AG09309 (cell line): ENCODE measurements at places on chromosomes 6 and 20.
A peak's percentile ranks its signal among the peaks of the same experiment; 100 is the strongest.

DNA sequence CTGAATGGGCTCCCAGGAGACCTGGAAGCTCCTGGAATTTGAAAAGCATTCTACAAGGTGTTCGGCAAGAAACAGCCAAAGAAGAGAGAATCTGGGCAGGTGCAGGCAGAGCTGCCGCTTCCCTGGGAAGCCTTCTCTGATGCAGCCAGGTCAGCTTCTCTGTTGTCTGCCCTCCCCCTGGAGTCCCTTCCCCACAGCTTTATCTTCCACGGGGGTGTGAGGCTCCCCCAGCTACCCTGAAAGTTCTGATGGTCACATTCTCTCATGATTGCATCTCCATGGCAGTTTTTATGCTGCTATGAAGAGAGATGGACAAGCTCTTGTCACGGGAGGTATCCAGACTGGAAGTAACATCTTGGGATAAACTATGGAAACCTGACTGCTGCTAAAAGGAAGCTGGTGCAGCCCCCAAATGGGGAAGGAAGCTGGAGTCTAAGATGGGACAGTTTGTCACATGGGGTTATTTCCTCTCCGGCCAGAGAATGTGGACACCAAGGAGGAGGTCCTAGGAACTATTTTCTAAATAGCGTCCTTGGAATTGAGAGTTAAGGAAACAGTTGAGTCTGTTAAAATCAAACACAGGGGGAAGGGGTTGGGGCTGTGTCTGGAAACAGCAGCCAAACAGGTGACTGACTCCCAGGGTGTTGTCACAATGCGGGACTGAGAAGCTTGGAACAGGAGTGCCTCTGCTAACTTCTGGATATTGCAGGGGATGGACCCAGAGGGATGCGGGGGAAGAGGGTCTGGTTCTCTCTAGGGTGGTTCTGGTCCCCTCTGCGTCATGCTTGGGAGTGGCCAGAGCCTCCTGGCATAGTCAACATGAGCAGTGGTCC, 91.1 kb downstream of the ASXL1 start:
- no peak for DNase-seq

GRCh38 chr6:17771609-17772008, 64.9 kb upstream of the NUP153 start:
- no peak for DNase-seq

DNA sequence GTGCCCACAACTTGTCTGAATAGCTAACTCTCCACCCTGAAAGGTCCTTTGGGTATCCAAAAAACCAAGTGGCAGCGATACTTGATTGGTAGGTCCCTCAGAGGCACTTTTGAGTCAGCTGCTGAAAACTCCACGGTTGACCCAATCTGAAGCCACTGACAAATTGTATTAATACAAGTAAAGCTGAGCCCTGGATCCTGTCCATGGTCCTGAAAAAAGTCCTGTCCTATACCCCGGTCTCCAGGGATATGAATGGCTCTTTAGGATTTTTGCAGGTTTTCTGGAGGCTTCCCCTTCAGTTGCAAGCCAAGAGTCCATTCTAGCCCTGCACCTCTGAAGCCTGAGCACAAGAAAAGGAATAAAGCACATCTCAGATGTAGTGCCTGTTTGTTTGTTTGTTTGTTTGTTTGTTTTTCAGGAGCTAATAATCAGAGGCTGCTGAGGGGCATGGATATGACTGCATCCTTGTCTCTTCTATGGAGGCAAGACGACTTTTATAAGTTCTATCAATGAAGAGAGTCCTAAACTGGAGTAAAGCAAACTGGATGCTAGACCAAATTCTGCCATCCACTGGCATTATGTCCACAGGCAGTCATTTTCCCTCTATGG, 1.7 kb upstream of the SLC12A5 start:
- peak; percentile 16 for DNase-seq

DNA sequence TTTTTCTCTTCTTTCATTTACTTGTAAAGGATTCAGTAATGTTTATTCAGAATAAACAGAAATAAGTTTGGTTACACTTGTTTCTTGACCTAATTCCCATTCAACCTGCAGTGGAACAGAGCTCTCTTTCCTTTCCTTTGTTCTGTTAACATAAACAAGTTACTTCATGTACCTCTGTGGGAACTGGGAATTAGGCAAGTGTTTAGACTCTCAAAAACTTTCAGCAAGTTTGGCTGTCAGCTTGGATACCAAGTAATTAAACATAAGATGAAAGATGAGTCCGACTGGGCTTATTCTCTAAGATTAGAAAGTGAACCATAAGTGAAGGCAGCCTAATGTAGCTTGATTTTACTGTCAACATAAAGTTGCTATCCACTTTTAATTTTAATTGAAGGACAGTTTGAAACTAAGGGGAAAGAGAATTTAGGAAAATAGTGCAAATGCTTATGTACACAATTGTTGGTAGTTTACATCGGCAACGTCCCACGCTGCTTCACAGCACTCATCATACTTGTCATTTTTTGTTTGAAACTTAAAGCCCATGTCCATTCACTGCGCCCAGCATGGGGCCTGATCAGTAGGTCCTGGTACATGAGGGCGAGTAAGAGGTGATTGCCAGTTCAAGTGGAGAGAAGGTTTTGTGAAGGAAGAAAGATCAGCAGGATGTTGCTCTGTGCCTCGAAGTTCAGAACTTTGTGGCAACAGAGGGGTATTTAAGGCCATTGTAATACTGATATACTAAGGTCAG, 113.0 kb downstream of the PLEKHG1 start:
- DNase-seq = no peak

GRCh38 chr20:13745784-13746183, 38.9 kb downstream of the ESF1 start:
- no peak for DNase-seq

GRCh38 chr6:128162423-128162822, 261.6 kb upstream of the THEMIS start:
- no peak for DNase-seq

DNA sequence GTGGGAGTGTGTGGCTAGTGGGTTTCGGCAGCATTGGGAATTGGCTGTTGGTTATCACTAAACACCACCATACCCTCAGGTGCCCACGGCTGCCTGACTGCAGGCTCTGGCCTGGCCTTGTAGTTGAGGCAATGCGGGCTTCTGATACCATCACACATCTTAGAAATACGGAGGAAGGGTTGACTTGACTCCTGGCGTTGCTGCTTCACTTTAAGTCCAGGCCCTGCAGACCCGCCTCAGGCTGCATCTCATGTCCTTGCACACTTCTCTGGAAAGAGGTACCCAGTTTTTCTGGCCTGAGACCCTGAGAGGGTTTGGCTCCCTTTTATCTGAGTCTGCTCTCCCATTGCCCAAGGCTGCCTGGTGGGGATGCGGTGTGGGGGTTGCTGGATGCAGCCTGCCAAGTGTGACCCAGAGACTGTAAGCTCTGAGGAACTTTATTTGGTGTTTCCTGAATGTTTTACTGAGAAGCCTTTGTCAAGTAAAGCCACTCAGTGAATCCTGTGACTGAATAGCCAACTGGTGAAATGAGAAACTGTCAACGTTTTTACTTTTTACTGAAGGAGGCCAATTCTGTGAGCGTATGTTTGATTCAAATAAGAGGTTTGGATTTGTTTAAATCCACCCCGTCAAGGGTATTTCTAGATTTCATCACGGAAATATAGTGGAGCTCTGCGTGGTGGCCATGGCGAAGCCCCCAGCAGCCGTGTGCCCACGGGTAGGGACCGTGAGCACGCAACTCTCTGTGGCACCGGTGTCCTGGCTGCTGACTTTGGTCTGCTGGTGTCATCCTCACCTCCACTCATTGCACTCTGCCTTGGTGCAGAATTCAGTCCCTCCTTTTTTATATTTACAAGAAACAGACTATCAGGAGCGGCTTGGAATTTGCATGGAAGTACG, 160.1 kb downstream of the DTNBP1 start:
- DNase-seq = no peak

DNA sequence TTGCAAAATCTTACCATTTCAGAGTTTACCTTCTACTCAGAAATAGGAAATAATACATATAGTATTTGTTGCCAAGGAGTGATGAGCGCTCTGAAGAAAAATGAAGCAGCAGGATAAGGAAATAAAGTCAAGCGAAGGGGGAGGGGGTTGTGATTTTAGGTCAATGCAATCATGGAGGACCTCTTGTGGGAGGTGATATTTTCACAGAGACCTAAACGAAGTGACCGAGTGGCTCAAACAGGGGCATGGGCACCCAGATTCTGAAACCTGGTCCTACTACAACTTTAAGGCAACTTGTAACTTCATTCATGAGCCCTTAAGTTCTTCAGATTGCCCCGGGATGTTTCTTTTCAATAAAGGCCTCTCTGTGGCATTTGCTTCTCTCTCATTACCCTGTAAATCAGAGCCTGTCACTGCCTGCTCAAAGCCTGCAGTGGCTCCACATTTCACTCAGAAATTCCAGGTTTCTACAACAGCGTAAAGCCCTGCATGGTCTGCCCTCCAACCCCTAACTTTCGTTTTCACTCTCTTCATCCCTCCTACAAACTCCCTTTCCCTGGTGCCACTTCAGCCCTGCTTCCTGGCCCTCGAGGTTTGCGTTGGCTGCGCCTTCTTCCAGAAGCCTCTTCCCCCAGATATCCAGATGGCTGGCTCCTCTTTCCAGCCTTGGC, 162.7 kb downstream of the TBC1D7 start:
- DNase-seq = no peak

GRCh38 chr6:16576451-16577368, 184.6 kb downstream of the ATXN1 start:
- DNase-seq = no peak

DNA sequence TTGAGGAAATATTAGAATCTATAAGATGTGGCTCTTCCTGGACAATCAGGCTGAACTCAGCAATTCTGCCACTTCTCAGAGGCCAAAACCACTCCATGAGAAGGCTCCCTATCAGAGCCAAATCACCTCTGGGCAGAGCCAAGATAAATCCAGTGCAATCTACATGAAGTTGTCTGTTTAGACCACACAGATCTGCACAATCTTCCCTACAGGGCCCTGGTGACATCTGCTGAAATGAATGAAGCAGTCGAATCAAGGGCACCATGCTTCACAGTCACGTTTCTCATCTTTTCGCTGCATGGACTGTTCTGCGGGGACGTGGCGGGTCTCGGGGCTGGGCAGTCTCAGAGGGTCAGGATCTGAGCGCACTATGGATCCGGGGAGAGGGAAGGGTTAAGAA, 60.1 kb upstream of the CD93 start:
- DNase-seq = no peak

DNA sequence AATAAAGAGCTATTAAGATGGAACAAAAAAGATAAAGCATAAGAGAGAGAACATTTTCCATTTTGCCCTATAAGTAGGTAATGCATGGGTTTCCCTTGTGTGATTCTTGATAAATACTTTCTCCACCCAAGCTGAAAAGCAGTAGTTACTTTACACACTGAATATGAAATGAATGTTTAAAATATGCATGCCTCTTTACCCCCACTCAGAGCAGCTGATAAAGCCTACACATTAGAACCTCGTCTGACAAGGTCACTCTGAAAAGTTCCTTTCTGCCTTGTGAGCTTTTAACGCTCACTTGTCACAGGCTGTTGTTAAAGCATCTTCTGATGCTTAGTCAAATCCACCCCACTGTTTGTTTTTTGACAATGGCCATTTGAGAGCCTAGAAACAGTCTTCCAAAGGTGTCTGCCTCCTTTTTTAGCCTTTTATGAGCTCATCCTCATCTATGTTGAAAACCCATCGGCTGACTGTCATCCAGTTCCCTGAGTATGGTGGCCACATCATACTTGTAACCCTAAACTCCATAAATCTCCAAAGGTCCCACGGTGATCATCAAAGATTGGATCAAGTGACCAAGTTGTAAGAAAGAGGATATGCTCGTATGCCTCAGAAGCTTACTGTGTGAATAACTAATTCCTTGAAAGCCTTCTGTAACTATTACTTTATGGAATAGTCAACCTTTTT, 102.8 kb downstream of the ATXN1 start:
- no peak for DNase-seq

DNA sequence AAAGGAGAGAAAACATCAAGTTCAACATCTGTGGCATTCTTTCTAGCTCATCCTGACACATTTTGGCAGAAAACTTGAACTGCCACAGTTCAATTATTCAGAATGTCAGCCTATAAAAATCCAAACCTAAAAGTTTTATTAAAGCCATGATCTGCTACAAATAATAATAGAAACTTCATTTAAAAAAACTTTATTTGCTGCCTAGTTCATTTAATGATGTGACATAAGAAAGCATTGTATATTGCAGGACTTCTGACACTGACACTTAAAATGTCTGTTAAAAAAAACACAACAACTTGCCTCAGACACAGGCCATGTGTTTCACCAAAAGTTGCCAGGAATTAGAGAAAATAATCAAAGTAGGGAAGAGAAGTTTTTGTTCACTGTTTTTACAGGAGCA, 88.3 kb upstream of the HTR1E start:
- no peak for DNase-seq

DNA sequence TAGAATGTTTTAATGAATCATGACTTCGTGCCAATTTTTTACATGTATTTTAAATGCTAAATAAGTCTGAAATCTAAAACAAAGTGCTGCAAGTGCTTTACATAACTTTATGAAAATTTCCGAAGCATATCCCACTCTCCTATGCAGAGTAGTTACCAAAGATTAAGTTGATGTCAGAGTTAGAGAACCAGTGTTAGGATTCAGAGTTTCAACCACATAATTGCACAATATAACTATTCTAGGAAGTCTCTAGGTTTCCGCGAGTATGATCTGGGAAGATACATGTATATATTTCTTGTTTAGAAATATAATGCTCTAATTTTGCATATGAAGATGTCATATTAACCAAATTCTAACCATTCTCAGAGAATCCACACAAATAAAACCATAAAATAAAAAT, 74.8 kb downstream of the ASCC3 start:
- no peak for DNase-seq

DNA sequence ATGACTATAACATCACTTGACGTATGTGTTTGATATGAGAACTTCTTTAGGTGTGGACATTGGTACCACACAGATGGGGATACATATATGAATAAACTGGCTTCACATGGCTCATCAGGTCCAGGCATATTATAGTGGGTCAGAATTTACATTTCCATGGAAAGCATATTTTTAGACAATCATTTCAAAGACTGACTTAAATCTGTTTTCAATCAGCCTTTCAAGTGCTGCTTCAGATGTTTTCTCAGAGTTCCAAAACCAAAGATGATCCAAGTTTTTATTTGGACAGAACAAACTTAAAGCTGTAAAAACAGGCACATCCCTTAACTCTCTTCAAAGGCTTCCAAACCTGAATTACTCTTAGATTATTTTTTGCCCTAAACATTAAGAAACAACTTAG, 88.1 kb downstream of the PRSS35 start:
- no peak for DNase-seq

DNA sequence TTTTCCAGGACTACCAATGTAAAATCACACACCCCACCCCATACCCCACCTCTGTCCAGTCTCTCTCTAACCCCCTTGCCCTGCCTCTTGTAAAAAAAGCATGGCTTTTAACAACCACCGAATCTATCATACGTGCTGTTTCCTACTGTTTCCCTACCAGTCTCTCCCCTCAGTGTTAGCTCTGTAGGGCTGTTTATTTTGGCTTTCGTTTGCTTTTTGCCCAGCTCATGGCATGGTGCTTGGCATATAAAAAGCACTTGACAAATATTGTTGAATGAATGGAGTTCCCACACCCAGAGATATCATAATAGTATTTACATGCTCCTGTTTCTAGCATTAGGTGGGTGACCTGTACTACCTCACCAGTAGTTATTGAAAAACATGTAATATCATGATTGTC, 148.2 kb downstream of the OPRM1 start:
- DNase-seq = no peak

GRCh38 chr6:16274483-16274882, 36.1 kb downstream of the GMPR start:
- DNase-seq = no peak

- DNase-seq = no peak
These were observed 33.9 kb upstream of the ALDH8A1 start for GRCh38 chr6:134983823-134984222.

- no peak for DNase-seq
These were observed 36.8 kb upstream of the PRND start for GRCh38 chr20:4684837-4685413.

GRCh38 chr6:29679962-29680361, 990 bp downstream of the ZFP57 start:
- no peak for DNase-seq
